NCI-H2029 (cell line): ENCODE measurements at places on chromosomes 7 and 10.

GRCh38 chr10:1198453-1199344 lies 142.5 kb downstream of the WDR37 start:
- DNase-seq, result no peak

DNA sequence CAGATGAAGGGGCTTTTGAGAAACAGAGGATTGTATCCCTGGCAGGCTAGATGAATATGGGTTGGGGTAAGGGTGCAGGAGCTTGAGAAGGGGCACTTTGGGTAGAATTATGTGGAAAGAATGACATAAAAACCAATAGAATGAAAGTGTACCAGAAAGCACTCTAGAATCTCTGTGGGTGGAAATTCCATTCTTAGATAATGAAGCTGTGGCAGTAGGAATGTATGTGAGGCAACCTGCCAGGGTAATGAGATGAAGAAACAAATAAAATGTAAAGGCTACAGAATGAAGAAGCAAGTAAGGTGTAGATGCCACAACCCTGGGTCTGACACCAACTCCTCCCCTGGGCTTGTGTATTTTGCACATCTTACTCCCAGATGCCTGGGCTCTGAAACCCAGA lies 16.8 kb downstream of the NOBOX start:
- no peak for DNase-seq

- DNase-seq, result no peak
Observed at GRCh38 chr10:99768556-99768955, 13.9 kb upstream of the ABCC2 start.

DNA sequence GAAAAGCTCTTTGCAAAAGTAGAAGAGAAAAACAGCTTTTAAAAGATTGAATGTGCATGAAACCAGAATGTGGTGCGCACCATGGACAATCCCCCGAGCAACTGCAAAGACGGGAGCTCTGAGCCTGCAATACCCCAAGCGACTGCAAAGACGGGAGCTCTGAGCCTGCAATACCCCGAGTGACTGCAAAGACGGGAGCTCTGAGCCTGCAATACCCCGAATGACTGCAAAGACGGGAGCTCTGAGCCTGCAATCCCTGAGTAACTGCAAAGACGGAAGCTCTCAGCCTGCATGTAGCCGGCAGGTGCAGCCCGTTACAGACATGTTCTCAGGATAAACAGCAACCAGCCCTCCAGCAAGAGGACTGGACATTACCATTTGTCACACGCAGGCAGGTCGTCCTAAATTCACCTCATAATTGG lies 6.2 kb downstream of the ZNF775 start:
- no peak for DNase-seq

GRCh38 chr7:50983850-50984249 lies 201.2 kb upstream of the GRB10 start:
- DNase-seq, result no peak

- no peak for DNase-seq
Observed at GRCh38 chr7:142784716-142785115, 13.9 kb downstream of the PRSS2 start.

- DNase-seq, result no peak
Observed at GRCh38 chr10:129863201-129863663, 100.8 kb downstream of the EBF3 start.

DNA sequence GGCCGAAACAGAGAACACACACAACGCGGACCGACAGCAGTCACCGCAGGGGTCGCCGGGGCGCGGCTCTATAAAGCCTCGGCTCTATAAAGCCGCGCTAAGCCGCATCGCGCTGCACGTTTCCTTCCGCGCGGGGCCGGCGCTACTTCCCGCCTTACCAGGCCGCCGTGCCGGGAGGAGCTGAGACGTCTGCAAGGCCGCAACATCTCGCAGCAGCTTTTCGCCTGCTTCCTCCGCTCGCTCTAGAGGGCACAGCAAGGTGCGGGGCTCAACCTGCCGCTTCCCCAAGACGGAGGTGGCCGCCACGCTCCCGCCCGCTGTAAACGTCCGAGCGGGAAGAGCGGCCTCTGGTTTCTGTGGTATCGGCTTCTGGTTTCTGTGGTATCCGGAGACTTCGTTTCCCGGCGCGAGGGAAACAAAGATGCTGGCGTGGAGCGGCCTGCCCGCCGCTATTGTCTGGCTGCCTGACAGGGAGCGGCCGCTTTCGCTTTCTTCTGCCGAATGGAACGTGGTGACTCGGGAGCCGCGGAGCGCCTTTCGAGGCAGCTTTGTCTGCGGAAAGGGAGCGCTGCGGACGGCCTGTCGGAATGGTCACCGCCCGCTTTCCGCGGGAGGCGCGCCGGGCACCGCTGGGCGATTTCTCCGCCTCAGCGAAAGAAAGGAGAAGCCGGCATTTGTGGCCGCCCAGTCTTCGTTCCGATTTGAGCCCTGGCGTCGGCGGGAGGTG lies 91.8 kb downstream of the SPAG6 start:
- DNase-seq, result peak; percentile 55

- DNase-seq, result no peak
Observed at GRCh38 chr10:54665095-54665494, 135.9 kb downstream of the PCDH15 start.

DNA sequence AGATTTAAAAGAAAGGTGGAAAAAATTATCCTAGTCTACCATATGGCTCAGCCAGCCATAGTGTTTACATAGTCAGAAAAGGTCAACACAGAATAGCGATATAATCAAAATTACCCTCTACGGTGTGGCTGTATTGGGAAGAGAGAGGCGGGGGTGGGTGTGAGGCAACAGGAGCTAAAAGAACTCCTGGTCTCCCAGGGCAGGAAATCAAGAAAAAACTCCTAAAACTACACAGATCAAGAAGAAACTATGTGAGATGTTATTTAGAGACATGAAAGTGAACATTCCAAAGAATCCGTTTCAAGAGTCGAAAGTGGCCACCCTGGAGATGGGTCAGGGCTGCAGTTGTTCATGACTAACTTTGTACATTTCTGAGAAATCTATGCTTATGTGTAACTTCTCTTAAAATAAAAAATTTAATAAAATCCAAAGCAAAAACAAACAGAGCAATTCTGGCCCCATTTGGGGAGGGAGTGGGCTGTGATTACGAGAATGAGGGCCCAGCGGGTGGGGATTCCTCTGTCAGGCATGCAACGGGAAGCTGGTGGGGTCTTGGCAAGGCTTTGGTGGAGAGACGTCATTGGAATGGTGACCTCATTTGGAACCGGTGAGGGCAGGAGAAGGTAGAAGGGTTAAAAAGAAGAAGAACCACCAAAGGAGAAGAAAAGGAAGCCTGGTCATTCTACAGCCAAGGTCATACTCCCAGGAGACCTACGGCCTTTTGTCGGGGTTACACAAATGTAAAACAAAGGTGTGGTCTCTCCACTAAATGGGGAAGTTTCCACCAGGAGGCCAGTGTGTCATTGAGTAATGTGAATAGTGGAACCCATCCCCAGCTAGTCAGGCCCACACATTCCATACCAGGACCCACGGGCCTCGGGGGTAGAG lies 71.2 kb upstream of the DUSP5 start:
- DNase-seq, result no peak

- DNase-seq, result no peak
Observed at GRCh38 chr7:74013539-74014272, 14.3 kb upstream of the ELN start.

GRCh38 chr10:59648711-59649201 lies 60.9 kb downstream of the SLC16A9 start:
- DNase-seq, result no peak

DNA sequence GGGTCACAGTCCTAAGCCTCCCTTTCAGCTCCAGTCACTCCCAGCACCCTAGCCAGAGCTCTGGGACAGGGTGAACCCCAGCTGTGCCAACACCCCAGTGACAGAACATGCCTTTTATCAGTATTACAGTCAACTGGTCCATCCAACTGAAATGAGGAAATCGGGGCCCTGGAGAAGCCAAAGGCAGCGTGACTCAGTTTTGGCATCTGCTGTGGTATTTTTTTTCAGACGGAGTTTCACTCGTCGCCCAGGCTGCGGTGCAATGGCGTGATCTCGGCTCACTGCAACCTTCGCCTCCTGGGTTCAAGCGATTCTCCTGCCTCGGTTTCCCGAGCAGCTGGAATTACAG lies 3.4 kb upstream of the CLDN15 start:
- DNase-seq, result no peak

DNA sequence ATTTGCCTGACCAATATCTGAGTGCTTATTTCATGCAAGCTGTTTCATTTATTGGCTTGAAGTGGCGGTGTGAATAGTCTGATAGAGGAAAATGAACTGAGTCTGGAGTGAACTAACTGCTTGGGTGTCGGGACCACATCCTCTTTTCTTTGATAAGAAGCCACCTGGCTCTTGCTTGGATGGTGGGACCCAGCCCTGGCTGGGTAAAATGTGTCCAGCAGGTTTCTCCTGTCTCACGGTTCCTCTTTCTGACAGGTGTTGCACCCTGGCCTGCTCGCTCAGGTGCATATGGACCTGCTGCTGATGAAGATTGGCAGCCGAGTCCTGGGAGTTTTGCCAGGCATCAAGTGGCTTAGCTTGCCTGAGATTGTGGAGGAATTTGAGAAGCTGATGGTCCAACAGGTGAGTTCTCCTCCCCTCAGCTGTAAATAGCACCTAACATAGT lies 1.6 kb downstream of the ADCK2 start:
- peak; percentile 56 for DNase-seq

GRCh38 chr7:66503036-66503370 lies 125.7 kb upstream of the KCTD7 start:
- no peak for DNase-seq

DNA sequence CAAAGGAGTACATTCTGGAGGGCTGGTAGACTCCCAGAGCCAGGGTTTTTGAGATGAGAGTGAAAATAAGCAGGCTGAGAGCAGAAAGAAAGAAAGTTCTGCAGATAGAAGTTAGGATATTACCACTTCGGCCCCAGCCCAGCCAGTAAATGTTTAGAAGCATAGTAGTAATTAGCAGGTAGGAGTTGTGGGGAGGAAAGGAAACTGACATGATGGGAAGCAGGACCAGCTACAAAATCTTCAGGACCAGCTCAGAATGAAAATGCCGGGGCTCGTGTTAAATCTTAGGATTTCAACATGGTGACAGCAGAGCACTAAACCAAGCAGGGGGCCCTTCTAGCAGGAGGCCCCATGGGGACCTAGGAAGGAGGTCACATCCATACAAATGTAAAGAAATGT lies 28.7 kb downstream of the PRSS2 start:
- DNase-seq, result no peak

DNA sequence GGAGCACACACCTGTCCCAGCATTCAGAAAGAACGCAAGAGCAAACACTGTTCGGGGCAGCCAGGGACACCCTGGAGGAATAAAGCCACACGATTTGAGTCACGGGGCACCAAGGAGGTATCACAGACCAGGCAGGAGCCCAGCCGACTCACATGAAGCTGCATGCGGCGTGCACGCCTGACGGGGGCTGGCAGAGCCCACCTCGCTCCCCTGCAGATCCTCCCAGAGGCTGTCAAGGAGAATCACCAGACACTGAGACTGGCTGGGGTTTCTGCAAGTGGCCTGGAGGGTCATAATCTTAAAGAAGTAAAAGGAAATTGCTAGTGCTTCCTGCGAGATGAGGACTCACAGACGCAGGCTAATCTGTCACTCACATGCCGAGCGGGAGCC lies 61.6 kb downstream of the TCERG1L start:
- DNase-seq, result no peak

GRCh38 chr10:131202990-131203389 lies 108.5 kb downstream of the TCERG1L start:
- no peak for DNase-seq

DNA sequence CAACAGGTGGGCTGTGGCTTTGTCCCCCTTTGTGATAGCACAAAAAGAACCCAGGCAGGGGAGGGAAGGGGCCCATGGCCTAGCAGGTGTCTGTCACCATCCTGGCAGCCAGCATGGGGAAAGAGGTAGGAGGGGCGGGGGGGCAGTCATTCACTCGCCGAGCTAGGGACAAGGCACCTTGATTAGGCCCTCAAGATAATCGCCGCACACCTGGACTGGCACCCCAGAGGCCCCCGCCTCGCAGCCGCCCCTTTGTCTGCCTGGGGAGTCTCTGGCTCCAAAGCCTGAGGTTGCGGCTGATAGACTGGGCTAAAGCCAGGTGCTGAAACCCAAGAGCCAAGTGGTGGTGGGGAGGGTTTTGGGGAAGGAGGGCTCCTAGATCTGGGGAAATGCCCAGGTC lies 151.2 kb upstream of the PCBD1 start:
- no peak for DNase-seq

- no peak for DNase-seq
Observed at GRCh38 chr10:46308666-46309450, 22.1 kb downstream of the ANTXRL start.

GRCh38 chr7:135789956-135790355 lies 41.3 kb upstream of the FAM180A start:
- DNase-seq, result no peak

GRCh38 chr7:96198047-96198636 lies 123.8 kb downstream of the SLC25A13 start:
- DNase-seq, result no peak

GRCh38 chr7:20895563-20895962 lies 108.9 kb upstream of the SP8 start:
- no peak for DNase-seq

- no peak for DNase-seq
Observed at GRCh38 chr7:88358526-88358838, 51.8 kb upstream of the STEAP4 start.

- no peak for DNase-seq
Observed at GRCh38 chr10:48240196-48240595, 34.3 kb downstream of the FRMPD2 start.

- no peak for DNase-seq
Observed at GRCh38 chr10:121188005-121188404, 336.8 kb downstream of the WDR11 start.

DNA sequence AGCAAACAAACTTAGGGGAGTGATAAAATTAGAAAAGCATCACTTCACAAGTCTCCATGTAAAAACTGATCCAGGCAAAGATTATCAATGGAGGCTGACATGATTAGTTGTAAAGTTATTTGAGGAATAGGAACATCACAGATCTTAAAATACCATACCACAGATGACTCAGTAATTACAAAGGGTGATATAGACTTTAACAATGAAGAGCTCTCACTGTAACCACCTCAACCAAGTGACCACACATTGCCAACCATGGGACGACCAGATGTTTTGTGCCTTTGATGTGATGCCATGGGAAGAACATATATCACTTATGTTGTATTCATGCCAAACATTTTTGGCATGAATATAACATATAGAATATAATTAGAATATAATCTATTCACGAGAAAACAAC lies 11.7 kb downstream of the AASS start:
- no peak for DNase-seq

GRCh38 chr10:43162604-43163003 lies 24.4 kb downstream of the CSGALNACT2 start:
- DNase-seq, result no peak

DNA sequence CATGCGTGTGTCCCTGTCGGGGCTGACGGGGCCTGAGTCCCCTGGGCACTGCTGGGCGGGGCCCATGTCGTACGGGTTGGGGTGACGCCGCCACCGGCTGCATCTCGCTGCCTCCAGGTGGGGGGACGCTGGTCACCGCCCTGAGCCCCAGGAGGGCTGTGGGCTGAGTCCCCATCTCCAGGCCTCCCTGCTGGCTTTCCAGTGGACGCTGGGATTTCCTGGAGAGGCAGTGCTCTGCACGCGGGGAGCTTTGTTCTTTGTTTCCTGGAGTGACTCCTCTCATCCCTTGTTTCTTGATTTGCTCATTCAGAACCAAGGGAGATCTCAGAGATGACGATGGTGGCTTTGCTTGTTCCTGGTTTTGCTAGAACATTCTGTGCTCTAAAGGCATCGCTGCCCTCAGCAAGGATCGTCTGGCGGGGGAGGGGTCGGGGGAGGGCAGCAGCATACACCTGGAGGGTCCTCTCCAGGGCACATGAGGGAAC lies 21.0 kb downstream of the PWWP2B start:
- DNase-seq, result no peak

GRCh38 chr7:31003721-31004120 lies 40.0 kb downstream of the GHRHR start:
- no peak for DNase-seq

GRCh38 chr7:81873559-81873958 lies 103.7 kb upstream of the HGF start:
- DNase-seq, result no peak
